ENCODE measurements at places on chromosomes 2 and 18.

DNA sequence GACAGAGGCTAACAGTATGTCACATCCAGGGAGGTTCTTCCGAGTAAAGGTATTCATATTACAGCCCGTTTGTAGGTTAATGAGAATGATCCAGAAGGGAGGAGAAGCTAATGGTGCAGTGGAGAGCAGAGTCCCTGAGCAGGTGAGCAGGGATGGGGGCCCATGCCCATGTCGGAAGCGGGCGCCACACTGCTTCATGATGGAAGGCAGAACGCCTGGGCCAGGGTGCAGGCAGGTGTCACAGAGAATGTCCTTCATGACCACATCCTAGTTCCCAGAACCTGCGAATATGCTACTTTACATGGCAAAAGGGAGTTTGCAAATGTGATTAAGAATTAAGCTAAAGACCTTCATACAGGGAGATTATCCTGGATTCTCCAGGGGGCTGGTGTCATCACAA, 4.0 kb downstream of the HES6 start:
- no peak for DNase-seq

GRCh38 chr2:182554950-182555349, 128.1 kb upstream of the PDE1A start:
- DNase-seq = no peak

GRCh38 chr2:144595686-144596072, 75.8 kb upstream of the ZEB2 start:
- no peak for DNase-seq

DNA sequence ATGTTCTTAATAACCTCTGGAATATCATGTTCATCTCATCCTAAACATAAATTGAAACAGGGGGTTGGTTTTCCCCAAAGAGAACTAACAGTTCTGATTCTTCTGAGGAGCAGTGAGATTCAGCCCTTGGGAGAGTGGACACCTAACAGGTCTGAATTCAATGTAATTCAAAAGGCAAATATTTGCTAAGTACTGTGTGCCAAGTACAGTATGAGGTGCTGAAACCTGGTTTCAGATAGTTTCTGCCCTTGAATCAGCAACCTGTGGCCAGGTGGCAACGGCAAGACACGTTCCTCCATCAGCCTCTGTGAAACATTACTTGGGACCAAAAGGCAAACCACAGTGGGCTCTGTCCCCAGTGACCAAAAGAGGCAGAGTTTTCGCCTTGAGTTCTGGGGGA, 1.3 kb downstream of the LRRC30 start:
- DNase-seq = no peak

DNA sequence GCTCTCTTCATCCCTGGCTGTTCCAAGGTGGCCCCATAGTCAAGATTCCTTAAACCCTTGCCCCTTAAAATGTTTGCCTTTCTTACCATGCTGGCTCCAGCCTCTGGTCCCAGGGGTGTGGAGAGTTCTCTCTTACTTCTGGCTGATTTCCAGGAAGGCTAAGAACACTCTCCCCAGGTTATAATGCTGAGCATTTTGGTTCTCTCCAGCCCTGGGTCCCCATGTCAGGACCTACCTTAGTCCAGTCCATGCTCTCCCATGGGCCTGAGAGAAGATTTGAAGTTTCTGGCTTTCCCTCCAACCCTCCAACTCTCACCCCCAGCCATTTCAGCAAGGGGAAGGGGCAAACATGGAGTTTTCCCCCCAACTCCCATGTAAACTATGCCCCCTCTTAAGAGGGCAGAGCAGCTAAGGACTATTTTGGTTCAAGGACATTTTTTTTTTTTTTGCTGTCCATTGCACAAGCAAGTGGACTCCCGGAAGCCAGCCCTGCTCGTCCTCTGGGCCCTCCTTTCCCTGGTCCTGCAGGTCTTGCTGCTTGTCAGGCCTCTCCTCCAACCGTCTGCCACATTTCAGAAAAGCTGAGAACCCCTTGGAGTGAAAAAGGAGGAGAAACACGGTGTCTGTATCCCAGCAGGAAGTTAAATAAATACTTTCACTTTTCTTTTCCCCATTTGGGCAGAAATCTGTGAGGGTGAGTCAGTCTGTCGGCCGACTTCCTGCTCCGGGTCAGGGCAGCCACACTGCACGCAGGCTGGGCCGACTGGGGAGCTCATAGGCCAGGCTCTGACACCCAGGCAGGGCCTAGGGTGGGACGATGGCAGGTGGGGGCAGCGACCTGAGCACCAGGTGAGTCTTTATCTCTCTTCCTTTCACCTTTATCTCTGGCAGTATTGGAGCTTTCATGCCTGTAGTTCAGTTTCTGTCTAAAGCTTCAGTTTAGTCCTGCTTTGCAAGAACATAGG, at the start of gene SP140L:
SP140L (plus strand) TSS at position 741 of the 965 bp plus-strand sequence; CDS start at position 818, 77 bp downstream.
- peak; percentile 94 for DNase-seq

DNA sequence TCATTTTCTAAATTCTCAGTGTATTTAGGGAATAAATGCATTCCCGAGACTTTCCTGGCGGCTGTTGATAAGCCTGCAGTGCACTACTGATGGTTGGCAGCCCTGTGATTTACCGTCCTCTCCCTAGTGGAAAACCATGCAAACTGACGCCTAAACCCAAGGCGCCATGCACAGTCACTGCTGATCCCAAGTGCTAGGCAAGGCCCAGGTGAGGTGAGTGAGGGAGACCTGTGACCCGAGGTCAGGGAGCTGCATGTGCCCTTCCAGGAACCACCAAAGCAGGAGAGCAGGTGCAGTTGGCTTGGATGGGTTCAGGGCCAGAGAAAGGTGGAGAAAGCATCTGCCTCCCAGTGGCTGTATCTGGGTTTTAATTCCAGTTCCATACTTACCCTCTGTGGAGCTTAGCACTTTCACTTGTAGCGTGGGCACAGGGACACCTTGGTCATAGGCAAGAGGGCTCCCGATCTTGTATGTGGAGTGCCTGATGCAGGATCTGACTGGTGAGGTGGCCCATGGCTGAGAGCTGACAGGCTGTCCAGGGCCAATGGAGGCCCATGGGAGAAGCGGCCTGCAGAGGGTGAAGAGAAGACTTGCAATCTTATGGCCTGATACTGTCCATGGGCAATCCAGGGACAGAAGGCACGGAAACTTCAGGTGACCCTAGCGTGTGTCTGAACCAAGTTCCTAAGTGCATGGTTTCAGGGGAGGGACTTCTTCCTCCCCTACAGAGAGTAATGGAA, 131.3 kb downstream of the SH3RF3 start:
- no peak for DNase-seq

GRCh38 chr2:212736385-212736726, 197.8 kb upstream of the ERBB4 start:
- DNase-seq = no peak

GRCh38 chr2:53407363-53408080, 360.1 kb upstream of the CHAC2 start:
- no peak for DNase-seq

DNA sequence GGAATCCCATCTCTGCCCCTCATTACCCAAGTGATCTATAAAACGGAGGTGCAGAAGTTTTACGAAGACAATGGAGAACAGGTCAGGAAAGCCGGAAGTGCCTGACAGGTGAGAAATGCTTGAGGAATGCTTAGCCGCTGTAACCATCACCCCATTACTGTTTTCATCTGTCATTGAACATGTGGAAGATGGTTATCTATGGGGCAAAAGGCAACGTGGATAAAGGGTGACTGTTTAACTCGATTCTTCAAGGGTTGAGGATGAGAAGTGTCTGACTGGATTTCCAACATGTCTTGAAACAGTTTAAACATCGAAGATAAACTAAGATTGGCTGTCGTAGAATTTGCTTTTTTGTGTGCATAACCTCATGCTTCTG, 17.3 kb downstream of the HK2 start:
- no peak for DNase-seq

Data from activated CD4-positive, alpha-beta T cell treated with anti-CD3 and anti-CD28 coated beads, Interleukin-2, amount 10 ng/mL, durations not matched to agents 24 days and 14 days (primary cell).